ENCODE measurements at places on chromosomes 1 and 21.
A peak's percentile ranks its signal among the peaks of the same experiment; 100 is the strongest.

- DNase-seq = no peak
These were observed 117.3 kb upstream of the MARK1 start for GRCh38 chr1:220410611-220411010.

GRCh38 chr1:94672001-94672400 is 130.4 kb upstream of the F3 start:
- DNase-seq = no peak

GRCh38 chr1:180094705-180095295 is 59.9 kb upstream of the QSOX1 start:
- no peak for DNase-seq

DNA sequence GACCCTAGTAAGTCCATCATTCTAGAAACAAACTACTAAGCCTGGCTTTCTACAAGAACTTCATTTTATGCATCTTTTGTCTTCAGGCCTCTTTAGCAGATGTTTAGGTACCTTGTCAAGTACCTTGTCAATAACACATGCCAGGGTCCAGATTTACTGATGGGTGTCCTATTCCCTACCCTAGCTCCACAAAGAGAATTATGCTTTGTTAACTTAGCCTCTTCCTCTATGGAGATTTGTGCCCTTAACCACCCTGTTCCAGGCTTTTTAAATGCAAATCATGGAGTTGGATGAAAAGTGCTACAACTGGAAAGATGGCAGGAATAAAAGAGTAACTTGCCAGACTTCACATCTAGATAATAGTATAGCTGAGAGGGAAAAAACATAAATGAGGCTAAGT is 42.7 kb downstream of the SPATA46 start:
- no peak for DNase-seq

DNA sequence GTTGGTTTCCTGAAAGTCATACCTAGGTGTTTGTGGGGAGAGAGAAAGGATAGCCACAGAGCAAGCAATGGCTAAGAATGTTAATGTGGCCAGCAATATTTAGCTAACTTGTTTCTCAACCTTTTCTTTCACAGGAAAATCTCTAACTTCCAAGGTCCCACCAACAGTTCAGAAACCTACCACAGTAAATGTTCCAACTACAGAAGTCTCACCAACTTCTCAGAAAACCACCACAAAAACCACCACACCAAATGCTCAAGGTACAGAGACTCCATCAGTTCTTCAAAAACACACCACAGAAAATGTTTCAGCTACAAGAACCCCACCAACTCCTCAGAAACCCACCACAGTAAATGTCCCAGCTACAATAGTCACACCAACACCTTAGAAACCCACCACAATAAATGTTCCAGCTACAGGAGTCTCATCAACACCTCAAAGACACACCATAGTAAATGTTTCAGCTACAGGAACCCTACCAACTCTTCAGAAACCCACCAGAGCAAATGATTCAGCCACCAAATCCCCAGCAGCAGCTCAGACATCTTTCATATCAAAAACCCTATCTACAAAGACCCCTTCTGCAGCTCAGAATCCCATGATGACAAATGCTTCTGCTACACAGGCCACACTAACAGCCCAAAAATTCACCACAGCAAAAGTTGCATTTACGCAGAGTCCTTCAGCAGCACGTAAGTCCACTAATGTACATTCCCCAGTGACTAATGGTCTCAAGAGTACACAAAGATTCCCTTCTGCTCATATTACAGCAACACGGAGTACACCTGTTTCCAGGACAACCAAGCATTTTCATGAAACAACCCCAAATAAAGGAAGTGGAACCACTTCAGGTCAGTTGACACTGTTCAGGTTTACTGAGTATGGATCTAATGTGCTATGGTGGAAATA is 15.3 kb downstream of the CD55 start:
- no peak for DNase-seq

- DNase-seq = no peak
These were observed 53.0 kb upstream of the SPATA6 start for GRCh38 chr1:48524892-48525467.

- no peak for DNase-seq
These were observed 7.1 kb downstream of the C1orf226 start for GRCh38 chr1:162388615-162389014.

- peak; percentile 22 for DNase-seq
These were observed 13.8 kb downstream of the PARK7 start for GRCh38 chr1:7975212-7975865.

DNA sequence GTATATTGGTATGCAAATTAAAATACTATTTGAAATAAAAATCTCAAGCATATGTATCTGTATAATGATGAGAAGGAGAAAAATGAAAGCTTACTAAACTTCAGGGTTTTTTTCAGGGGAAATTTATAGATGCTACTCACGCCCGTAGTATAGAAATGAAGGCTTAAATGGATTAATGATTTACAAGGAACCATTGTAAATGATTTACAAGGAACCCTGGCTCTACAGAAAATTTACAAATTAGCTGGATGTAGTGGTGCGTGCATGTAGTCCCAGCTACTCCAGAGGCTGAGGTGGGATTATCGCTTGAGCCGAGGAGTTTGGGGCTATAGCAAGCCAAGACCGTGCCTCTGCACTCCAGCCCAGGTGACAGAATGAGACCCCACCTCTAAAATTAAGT is 150.5 kb downstream of the PCBP3 start:
- DNase-seq = no peak

DNA sequence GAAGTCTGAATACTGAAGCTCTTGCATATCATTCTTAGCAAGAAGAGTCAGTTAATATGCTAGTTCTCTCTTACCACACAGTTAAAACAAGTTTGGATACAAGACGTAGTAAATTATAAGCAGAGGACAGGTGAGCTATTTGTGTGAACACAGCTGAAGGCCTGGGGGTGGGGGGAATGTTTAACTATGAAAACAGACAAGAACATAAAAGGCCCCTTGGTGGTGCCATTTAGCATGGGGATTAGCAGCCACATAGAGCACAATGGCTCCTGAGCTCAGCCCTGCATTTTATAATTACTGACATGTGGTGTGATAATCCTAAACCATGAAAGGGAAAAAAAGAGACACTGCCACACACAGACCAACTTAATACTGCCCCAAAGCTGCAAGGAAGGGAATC is 94.8 kb downstream of the TGFBR3 start:
- no peak for DNase-seq

- no peak for DNase-seq
These were observed 724 bp upstream of the CALML6 start for GRCh38 chr1:1914101-1914970.

- no peak for DNase-seq
These were observed 2.0 kb upstream of the ZNF678 start for GRCh38 chr1:227561241-227561907.

GRCh38 chr1:115332813-115333608 is 5.0 kb downstream of the NGF start:
- peak; percentile 78 for DNase-seq

DNA sequence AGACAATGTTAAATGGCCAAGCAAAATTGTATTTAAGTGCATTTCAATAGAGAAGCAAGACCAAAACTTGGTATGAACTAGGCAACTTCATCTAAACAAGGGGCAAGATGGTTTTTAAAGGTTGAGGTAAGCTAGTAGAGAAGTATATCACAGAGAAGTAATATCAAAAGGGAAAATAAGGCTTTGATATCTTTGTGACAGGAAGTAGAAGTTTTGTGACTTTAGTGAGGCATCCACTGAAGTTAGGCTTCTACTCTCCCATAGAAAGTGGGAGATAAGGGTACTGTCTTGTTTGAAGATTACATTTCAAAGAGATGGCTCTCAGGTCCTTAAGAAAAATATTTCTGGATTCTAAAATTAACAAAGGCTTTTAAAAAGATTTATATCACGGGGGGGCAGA is 8.9 kb downstream of the OR10T2 start:
- no peak for DNase-seq

GRCh38 chr1:232966663-232967062 is 16.3 kb downstream of the NTPCR start:
- DNase-seq = no peak

GRCh38 chr1:57082711-57083439 is 117.1 kb upstream of the C8B start:
- DNase-seq = no peak

DNA sequence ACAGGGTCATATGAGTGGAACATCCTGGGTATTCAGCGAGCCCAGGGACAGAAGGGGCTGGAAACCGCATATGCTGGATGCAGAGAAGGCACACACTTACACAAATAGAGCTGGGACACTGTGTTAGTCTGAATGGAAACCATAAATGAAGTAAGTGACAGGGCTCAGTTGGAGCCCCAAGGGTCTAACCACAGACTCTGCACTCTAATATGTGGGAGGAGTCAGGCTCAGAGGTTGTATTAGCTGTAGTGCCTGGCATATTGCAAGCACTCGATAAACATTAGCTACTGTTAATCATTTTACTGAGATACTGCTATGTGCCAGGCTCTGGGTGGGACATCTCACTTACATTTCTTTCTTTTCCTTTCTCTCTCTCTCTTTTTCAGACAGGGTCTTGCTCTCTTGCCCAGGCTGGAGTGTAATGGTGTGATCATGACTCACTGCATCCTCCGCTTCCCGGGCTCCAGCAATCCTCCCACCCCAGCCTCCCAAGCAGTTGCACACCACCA is 6.5 kb upstream of the OLIG1 start:
- no peak for DNase-seq

DNA sequence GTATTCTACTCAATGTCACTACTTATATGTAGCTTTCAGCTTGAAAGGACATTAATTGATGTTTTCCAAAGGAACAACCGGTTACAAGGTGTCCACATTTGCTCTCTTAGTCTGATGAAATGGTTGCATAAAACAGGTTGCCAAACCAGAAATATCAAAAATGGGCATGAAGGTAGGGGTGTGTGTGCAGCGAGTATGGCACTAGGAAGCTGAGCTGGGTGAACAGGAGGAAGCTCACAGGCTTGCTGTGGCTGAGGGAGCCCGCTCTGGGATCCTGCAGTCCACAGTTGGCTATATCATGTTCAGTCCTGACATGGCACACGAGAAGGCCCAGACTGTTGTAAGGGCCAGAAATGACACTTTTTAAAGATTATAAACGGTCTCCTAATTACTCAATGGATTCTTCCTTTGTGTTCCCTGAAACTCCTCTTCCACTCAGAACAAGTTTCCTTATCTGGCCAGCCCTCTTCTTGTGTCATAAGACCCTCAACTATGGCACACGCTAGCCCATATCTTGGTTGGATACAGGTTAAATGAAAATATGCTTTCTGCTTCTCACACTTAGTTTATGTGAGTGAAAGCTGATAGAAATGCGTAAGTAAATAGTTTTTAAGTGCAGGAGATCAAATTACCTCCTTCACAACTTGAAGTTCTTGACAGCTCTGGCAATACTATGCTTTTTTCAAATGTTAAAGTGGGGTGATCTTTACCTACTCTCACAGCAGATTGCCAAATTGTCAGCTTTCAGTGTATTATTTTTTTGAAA is 201.5 kb downstream of the LMO4 start:
- DNase-seq = no peak

DNA sequence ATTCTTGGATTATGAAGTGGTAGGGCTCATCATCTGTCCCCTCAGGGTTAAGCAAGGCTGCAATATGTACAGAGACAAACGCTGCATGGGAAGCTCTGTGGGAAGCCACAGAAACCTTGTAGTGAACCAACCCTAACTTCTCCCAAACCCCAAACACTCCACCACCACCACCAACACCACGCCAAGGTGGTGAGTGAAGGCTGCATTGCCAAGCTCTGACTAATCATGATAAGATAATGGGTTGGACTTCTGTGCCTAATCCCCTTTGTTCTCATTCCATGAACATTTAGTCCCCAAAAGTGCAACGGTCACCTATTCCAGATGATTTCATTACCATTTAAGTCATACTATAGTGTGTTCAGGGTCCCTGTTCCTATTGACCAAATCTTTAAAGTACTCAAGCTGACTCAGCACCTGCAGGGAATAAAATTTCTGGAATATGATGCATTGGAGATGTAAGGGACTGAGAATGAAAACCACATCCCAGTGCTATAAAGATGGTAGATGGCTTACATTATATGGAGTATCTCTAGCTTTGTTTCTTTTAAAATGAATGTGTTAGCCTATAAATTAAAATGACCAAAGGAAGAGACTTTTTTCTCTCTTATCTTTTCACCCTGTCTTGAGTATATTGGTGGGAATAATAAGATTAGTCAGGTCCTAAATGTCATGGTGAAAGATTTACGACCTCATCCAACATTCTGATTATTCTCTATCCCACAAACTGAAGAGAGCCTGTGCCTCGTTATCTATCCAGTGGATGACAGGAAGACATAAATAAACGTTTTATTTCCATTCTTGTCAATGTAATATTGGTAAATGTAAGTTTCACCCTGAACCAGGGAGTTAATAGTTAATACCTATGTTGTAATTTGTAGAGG is 22.6 kb upstream of the PLD5 start:
- no peak for DNase-seq

GRCh38 chr1:98965394-98965793 is 39.3 kb downstream of the PLPPR5 start:
- DNase-seq = no peak

DNA sequence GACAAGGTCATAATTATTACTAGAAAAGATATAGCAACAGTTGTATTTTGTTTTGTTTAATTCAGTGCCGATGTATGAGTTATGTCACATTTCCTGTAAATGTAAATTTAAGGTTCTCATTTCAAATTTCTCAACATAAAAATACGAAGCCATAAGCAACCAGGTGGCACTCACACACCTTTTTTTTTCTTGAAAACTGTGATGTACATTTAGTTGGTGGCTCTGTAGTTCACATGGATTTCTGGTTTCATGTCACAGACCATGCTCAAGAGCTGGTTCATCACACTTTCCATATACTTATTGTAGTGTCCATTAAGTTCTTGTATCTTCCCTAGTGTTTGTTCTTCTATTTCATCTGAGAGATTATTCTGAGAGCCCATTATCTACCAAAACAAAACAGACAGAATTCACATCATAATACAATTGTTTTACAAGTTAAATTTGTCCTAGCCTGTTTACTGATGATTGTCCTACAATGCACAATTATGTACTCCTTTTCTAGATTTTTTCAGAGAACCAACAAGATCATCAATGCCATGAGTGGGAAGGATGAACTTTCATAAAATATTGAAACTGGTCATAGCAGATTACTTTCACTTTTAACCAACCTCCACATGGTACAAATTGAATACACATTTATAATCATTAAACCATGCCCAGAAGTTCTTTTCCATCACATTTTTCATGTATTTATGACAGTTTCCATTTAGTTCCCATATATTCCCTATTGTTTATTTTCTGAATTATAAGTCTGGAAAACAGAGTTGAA is 17.1 kb downstream of the ATP6V1G3 start:
- DNase-seq = no peak

DNA sequence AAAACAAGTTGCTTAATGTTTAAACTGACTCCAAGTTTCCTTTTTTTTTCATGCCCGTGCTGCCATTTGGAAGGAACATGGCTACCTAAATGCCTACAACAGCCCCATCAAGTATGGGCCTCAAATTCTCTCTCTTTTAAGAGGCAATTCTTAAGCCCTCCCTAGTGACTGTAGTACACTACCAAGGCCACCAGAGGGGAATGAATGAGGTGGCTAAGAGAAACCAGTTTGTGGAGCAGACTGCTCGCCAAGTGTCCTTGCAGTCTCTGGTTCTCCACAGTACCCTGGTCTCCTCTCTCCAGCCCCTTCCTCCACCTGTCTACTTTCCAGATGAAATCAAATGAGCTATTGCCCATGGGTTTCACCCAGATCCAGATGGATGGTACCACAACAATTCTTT is 1809.6 kb downstream of the BRINP3 start:
- no peak for DNase-seq

GRCh38 chr1:30704271-30704670 is 19.1 kb downstream of the MATN1 start:
- no peak for DNase-seq

All from epithelial cell of prostate (primary cell).